ENCODE measurements at places on chromosomes 3 and 15.

GRCh38 chr3:151593928-151594327 lies 133.1 kb upstream of the IGSF10 start:
- no peak for DNase-seq

DNA sequence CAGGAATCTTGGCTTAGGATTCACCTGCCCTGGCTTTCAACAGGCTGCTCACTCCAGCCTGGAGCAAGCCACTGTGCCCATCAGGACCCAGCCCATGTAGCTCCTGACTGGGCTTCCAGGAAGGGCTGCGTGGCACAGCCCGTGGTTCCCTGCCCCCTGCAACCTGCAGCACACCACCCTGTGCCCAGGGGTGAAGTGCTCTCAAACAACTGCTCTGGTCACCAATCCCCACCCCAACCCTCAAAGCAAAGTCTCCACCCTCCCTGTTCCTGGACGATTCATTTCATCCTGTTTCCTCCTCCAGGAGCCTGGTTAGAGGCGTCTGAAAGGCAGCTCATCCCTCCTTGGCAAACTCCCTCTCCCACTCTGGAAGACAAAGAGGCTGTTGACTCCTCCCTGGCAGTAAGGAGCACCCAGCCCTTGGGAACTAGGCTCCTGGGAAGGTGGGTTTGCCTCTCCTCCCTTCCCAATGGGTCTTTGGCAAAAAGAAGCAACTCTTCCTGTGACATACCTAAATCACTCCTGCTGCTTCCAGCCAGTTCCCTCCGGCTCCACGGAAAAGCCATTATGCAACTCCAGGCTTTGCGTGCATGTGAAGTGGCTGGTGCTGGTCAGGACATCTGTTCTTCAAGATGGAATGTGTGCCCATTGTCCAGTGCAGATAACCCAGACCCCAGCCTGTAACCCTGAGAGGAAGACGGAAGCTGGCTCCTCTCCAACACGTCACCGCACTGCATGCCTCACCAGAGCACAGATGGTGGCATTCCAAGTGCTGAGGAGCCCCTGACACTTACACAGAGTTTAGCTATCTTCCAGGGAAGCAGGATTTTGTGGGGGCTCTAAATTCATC lies 29.1 kb upstream of the VIPR1 start:
- no peak for DNase-seq

DNA sequence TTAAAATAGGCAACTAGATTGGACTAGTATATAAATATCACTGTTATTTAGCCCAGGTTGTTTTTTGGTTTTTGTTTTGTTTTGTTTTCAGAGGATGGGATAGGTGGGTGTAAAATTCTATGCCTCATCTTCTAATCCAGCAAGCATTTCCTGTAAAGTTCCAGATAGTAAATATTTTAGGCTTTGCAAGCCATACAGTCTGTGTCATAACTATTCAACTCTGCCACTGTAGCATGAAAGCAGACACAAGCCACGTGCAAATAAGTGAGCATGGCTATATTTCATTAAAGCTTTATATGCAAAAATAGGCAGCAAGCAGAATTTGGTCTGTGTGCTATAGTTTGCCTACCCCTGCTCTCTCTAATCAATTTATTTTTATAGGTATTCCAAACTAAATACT lies 657.3 kb upstream of the TGFBR2 start:
- DNase-seq, result no peak

DNA sequence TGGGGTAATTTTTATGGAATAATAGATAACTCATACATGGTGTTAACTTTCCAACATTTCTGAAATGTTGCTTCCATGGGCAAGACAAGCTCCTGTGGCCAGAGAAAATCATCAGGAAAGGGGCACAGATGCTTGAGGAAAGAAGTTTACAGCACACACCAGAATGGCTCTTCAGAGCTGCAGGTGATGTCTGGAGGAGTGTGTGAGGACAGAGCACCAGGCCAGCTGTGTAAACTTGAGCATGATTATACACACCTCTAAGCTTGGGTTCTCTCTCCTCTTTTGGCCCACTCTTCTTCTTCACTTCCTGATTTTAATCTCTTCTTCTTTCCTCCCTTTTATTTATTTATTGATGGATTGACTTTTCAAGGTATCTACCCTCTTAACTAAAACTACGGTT lies 676.0 kb downstream of the GRM7 start:
- DNase-seq, result no peak

- no peak for DNase-seq
Observed at GRCh38 chr3:48187579-48188265, 495 bp downstream of the CDC25A start.

GRCh38 chr15:25863111-25863967 lies at the start of gene ATP10A:
Gene ATP10A, minus strand, starts transcription at chr15:25863327. Its CDS starts 231 bp downstream, at chr15:25863096.
- DNase-seq, result no peak

DNA sequence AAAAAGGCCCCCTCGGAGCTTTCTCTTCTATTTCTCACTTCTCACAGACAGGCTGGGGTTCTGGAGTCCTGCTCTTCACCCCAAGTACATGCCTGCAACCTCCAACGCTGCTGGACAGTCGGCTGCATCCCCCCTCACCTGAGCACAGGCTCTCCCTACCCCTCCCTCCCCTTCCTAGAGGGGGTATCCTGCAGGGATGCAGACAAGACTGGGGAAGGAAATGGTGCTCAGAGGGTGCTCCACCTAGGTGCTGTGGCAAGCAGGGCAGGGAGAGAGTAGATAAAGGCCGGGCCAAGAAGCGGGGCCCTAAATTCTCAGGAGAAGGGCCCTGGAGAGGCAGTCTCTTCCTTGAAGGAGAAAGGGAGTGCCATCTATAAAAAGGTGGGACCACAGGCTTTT lies 7.0 kb upstream of the STRA6 start:
- DNase-seq, result no peak

- DNase-seq, result no peak
Observed at GRCh38 chr3:175005881-175006280, 146.7 kb downstream of the NAALADL2 start.

DNA sequence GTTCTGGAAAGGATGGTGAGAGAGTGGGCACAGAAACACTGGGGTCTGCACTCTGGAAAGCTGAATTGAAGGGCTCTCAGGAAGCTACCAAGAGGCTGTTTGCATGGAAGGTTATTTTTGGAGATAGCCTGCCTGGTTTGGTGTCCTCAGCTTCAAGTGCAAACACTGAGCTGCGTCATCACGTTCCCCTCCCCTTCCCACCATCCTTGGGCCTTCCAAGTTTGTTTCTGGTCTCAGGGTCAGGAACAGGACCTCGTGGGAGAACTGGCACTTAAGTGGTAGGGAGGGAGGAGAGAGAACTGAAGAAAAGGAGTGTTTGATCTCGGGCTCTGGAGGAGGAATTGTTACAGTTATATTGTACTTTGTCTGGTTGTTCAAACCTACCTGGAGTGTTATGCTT lies 10.6 kb downstream of the ST6GAL1 start:
- no peak for DNase-seq

DNA sequence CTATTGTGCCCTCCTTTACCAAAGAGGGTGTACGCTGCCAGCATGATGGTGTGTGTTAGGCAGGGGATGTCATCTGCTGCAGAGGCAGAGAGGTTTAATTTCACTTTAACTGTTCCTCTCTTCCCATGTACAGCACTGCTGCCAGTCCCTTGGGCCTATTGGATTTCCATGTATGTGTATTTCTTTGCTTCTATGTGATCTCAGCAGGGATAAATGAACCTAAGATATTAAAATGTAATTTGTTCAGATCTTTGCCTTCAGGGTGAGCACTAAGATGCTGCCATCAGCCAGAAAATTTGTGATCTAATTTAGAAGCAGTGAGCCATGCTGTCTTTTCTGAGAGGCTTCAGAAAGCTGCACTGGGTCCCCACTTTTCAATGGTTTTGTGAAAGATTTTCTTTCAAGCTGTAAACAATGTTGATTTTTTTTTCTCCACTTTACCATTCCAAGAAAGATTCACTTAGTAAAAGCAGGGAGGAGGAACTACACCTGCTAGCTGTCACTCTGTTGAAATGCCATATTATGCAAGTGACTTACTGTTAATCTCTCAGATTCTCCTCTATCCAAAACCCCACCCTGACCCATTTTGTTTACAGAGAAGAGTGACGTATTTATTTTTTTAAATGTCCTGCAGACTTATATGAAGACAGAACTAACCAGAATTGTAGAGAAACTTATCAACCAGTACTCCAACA lies 261.9 kb downstream of the TBL1XR1 start:
- DNase-seq, result no peak

DNA sequence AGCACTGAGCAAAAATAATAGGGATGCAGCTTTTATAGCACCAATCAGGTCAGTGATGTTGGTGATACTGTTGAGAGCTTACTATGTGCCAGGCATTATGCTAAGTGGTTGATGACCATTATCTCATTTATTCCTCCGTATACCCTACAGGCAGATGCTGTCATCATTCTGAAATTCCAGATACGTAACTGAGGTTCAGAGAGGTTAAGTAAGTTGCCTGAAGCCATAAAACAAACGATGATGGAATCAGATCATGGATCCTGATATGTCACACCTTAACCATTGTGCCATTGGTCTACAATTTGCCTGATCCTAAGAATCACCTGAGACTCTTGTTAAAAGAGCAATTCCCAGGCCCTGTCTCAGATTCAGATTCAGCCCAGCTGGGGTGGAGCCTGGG lies 49.5 kb downstream of the ST6GAL1 start:
- DNase-seq, result no peak

GRCh38 chr15:26891448-26892181 lies 24.8 kb downstream of the GABRA5 start:
- peak; percentile 69 for DNase-seq

DNA sequence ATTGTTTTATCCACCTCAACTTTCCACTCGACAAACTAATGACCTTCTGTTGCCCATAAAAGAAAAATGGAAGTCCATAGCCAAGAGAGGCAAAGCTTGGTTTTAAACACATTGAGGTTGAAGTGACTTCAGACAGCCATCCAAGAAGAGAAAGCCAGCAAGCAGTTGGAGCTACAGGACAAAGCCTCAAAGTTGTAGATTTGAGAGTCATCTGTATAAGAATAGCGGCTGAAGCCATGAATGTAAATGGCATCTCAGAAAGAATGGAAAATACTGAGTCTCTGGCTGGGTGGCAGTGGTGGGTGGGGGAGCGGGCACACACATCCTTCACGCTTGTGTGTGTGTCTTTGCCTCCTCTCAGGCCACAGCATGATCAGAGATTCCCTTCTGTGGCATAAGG lies 124.1 kb upstream of the CHRM5 start:
- DNase-seq, result no peak

GRCh38 chr3:188319569-188319968 lies 165.6 kb downstream of the LPP start:
- no peak for DNase-seq

- DNase-seq, result no peak
Observed at GRCh38 chr3:61617041-61617440, 55.7 kb downstream of the PTPRG start.

- no peak for DNase-seq
Observed at GRCh38 chr3:16761571-16761970, 123.2 kb upstream of the PLCL2 start.

- no peak for DNase-seq
Observed at GRCh38 chr3:119235151-119235550, 5.5 kb downstream of the B4GALT4 start.

DNA sequence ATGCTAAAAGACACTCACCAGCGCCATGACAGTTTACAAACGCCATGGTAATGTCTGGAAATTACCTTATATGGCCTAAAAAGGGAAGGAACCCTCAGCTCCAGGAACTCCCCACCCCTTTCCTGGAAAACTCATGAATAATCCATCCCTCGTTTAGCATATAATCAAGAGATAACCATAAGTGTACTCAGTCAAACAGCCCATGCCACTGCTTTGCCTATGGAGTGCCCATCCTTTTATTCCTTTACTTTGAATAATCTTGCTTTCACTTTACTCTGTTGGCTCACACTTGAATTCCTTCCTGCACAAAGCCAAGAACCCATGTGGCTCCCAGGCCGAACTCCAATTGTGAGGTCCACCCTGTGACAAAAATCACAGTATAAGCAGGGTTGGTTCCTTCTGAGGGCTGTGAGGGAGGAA lies 19.1 kb upstream of the FSTL1 start:
- no peak for DNase-seq

- DNase-seq, result no peak
Observed at GRCh38 chr3:40793730-40794129, 269.0 kb downstream of the ZNF621 start.

DNA sequence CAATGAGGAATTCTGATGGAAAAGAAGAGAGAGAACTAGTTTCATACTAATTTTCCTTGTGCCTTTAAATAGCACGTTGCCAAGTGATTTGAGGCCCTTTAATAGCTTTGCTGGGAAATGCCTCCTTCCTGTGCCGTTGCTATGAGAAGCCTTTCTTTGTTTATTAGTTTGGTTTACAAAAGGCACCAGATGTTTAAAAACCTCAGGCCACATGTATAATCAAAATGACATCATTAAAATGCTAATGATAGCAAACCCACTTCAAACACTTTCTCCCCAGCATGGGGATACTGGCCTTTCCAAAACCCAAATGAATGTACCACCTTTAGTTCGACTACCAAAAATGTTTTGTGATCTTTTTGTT lies 50.0 kb upstream of the TBC1D23 start:
- no peak for DNase-seq

DNA sequence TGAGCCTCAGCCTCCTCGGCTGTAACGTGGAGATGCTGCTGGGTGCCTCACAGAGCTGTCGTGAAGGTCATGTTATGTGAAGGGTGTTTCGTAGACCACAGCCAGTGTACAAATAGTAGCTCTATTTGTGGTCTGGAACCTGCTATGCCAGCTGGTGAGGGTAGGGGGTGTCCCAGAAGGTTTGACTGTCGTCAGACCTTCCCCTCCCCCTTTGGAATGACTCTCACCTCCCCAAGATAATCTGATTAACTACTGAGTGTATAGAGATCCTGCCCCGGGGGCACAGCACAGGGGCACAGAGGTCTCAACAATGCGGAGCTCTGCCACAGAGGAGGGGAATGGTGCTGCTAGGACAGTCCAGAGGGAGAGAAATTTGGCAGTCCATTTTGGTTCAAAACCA lies 20.5 kb downstream of the FGD5 start:
- no peak for DNase-seq

DNA sequence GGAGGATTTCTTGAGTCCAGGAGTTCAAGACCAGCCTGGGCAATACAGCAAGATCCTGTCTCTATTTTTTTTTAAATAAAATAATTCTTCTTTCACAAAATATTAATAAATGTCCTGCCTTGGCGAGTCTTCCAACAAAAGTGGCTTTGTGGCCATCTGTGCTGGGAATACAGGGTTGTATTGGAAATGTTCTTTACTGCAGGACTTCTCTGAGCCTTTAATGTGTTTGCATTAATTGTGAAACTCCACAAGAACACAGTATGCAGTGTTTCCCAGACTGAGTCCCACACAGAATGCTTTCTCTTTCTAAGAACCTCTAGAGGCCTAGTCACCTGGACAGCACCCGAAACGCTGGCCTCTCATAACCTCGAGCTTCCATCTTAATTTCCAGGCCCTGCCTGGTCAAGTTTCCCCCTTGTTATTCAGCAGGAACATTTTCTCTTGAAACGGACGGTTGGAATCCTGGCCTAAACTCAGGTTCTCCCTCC lies 85.4 kb upstream of the ARRDC4 start:
- DNase-seq, result no peak

DNA sequence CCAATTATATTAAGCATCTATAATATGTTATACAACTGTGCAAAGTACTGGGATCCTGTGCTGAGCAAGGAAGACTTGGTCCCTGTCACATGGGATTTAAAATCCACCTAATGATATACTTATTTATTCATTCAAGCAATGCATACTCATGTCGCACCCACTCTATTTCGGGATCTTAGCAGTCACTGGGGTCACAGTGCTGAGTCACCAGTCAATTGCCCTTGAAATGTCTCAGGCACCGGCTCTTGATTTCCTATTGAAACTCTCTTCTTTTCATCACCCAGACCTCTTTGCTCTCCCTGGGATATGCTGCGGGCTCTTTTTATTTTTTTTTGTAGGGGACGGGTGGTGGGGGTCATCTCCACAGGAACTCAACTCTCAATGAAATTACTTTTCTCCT lies 194.5 kb upstream of the GAP43 start:
- no peak for DNase-seq

Data from D721Med (cell line).